ENCODE measurements at places on chromosomes 16 and 17. TPM values are rescaled to one million over a fixed set of nuclear protein-coding genes. Genes with fewer than 3 reads are reported as not detected.

PIK3R6 gene
- total RNA-seq = 2.0 TPM

C16orf54 gene
- 99.2 TPM for total RNA-seq

DLX4 gene
- total RNA-seq = 0.28 TPM

MAP2K3 gene
- 76.0 TPM for total RNA-seq

HS3ST2 gene
- not detected for total RNA-seq

ZG16B gene
- total RNA-seq = 8.8 TPM

SPOP gene
- 52.2 TPM for total RNA-seq

All from activated CD4-positive, alpha-beta memory T cell treated with anti-CD3 and anti-CD28 coated beads, Interleukin-2, amount 10 ng/mL, durations not matched to agents 7 days and 5 days (primary cell).